Gastrocnemius medialis (tissue), 4 donors: ENCODE measurements at places on chromosomes 4 and X.
A peak's percentile ranks its signal among the peaks of the same experiment; 100 is the strongest.

DNA sequence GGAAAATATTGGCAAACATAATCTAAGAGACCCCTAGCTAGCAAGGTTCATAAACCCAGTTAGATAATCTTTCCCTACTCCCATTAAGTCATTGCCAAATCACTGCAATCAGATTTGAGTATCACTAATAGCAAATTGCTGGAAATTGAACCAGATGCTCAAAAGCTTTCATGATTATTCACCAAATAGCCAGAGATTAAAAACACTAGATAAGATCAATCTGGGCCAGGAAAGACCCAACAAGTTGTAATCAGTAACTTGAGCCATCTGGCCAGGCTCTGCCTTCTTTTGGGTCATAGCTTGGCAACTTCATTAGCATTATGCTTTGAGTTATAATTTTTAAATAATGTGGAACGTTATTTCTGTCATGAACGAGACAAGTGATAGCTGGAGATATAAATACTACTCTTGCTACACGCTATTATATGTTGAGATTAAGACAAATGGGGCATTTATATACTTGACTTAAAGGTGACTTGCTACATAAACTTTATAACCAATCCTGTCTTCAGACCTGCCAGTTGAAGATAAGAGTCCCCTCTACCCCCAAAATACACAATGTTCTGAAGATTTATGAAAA, 196.6 kb upstream of the EDNRA start:
- no peaks in the 10 kb centered on the region for H3K4me1 ChIP-seq
- DNase-seq, result no peak
- H3K27ac ChIP-seq, result no peak overlapping the region
- no peak overlapping the region for H3K4me3 ChIP-seq
- no peaks in the 10 kb centered on the region for H3K36me3 ChIP-seq

GRCh38 chr4:184669251-184669650, 19.7 kb downstream of the PRIMPOL start:
- H3K27me3 ChIP-seq, result no peaks in the 10 kb centered on the region
- DNase-seq, result no peak
- no peaks in the 10 kb centered on the region for H3K36me3 ChIP-seq

DNA sequence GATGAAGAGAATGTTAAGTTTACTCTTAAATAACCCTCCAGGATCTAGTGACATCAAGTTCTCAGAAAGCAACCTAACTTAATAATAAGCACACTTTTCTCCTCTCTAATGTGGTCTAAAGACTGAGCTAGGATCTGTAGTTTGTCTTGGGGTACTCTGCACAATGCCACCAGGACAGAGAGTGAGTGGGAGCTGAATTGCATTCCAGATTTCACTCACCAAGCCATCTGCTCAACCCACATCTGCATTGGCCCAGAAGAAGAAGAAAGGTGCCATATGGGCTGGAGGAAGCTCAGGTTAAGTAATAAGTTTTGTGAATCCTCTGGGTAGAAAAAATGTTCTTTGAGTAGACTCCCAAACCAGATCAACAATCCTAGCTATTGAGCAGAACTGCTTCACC, 384.6 kb downstream of the PPP3CA start:
- H3K27ac ChIP-seq, result no peak overlapping the region
- no peaks in the 10 kb centered on the region for H3K4me1 ChIP-seq
- H3K4me3 ChIP-seq, result no peak overlapping the region
- no peaks in the 10 kb centered on the region for H3K36me3 ChIP-seq
- DNase-seq, result no peak
- H3K27me3 ChIP-seq, result no peaks in the 10 kb centered on the region

DNA sequence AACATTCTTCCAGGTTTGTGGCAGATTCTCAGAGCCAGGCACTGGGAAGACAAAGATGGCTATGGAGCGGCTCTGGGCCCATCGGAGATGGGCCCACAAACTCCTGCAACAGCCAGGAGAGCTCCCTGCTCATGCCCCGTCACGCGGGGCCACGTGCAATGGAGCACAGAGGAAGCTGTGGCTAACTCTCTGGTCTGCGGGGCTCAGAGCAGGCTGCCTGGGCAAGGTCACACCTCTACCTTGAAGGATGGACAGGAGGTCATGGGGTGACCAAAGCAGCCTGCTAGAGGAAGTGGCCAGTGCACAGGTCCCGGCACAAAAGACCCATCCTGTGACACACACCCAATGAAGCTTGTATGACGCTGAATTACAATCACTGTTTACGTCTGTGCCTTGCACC, 45.2 kb downstream of the C4orf50 start:
- H3K4me3 ChIP-seq, result no peak overlapping the region
- H3K27ac ChIP-seq, result no peak overlapping the region
- peaks cover 3% of the 10 kb centered on the region for H3K27me3 ChIP-seq
- no peaks in the 10 kb centered on the region for H3K4me1 ChIP-seq
- no peak for DNase-seq
- no peaks in the 10 kb centered on the region for H3K36me3 ChIP-seq

GRCh38 chr4:114606245-114606644, 7.6 kb downstream of the UGT8 start:
- no peaks in the 10 kb centered on the region for H3K4me1 ChIP-seq
- no peak overlapping the region for H3K4me3 ChIP-seq
- no peak for DNase-seq
- no peaks in the 10 kb centered on the region for H3K27me3 ChIP-seq
- H3K36me3 ChIP-seq, result no peaks in the 10 kb centered on the region
- H3K27ac ChIP-seq, result no peak overlapping the region

GRCh38 chr4:83267830-83268475, 16.6 kb downstream of the COQ2 start:
- no peak overlapping the region for H3K4me3 ChIP-seq
- no peaks in the 10 kb centered on the region for H3K4me1 ChIP-seq
- no peak for DNase-seq
- no peaks in the 10 kb centered on the region for H3K36me3 ChIP-seq
- no peak overlapping the region for H3K27ac ChIP-seq

DNA sequence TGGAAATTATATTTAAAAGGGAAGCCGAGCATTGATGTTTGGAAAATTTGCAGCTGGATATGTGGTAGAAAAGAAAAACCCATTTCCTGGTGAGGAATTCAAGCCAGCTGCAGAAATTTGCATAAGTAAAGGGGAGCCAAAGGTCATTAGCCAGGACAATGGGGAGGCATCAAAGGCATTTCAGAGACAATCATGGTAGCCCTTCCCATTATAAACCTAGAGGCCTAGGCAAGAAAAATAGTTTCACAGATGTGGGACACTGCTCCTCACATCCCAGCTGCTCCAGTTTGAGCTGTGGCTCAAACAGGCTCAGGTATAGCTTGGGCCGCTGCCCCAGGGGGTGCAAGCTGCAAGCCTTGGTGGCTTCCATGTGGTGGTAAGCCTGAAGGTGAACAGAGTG, 35.8 kb downstream of the NAP1L3 start:
- no peaks in the 10 kb centered on the region for H3K27me3 ChIP-seq
- DNase-seq, result no peak
- H3K4me3 ChIP-seq, result no peak overlapping the region
- no peaks in the 10 kb centered on the region for H3K36me3 ChIP-seq

DNA sequence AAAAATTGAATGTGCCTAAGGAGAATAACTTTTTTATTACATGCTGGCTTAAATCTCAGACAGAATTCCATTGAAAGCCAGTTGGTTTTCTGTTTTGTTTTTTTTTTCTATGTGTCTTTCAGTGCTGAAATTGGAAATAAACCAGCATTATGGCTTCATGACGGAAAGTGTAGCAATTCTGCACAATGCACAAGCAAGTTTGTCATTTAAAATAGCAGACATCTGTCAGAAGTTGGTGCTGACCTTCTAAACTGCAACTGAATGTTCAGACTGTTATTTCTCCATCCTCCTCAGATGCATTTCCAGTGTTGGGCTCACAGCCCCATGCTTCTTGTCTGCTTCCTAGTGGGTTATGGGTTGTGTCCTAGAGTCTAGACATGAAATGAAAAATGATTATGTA, 107.2 kb upstream of the LIMCH1 start:
- no peak overlapping the region for H3K27ac ChIP-seq
- H3K4me3 ChIP-seq, result no peak overlapping the region
- no peaks in the 10 kb centered on the region for H3K36me3 ChIP-seq

GRCh38 chr4:112908511-112908910, 140.9 kb upstream of the ANK2 start:
- H3K4me3 ChIP-seq, result no peak overlapping the region
- no peaks in the 10 kb centered on the region for H3K36me3 ChIP-seq

GRCh38 chr4:54897590-54897989, 227.8 kb downstream of the KDR start:
- H3K36me3 ChIP-seq, result no peaks in the 10 kb centered on the region
- no peaks in the 10 kb centered on the region for H3K27me3 ChIP-seq
- H3K4me3 ChIP-seq, result no peak overlapping the region
- no peaks in the 10 kb centered on the region for H3K4me1 ChIP-seq
- H3K27ac ChIP-seq, result no peak overlapping the region
- no peak for DNase-seq

- H3K27me3 ChIP-seq, result no peaks in the 10 kb centered on the region
- no peak for DNase-seq
- no peaks in the 10 kb centered on the region for H3K36me3 ChIP-seq
- H3K4me1 ChIP-seq, result no peaks in the 10 kb centered on the region
- no peak overlapping the region for H3K27ac ChIP-seq
These were observed 564.4 kb downstream of the GALNTL6 start for GRCh38 chr4:172377486-172378140.

GRCh38 chr4:109945056-109945455, 32.4 kb downstream of the EGF start:
- no peak overlapping the region for H3K27ac ChIP-seq
- DNase-seq, result no peak
- no peaks in the 10 kb centered on the region for H3K36me3 ChIP-seq
- H3K27me3 ChIP-seq, result no peaks in the 10 kb centered on the region
- no peaks in the 10 kb centered on the region for H3K4me1 ChIP-seq

DNA sequence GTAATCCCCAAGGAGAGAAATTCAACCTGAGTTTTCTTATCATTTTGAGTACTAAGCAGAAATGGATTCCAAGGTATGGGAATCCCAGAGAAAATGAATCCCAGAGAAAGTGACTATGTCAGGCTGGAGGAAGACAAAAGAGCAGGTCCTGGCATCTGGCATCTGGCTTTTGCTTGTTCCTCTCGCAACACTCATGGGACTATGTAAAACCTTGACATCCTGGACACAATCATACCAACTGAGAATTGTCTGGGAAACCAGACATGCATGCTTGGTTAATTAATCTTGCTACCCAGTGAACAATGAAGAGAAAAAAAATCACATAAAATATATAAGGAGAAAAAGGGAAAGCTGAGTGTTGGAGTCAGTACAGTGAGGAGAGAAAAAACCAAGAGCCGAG, 12.9 kb downstream of the DCAF8L1 start:
- H3K4me1 ChIP-seq, result no peaks in the 10 kb centered on the region
- H3K27me3 ChIP-seq, result no peaks in the 10 kb centered on the region
- H3K4me3 ChIP-seq, result no peak overlapping the region

GRCh38 chr4:89114100-89114499, 2.8 kb downstream of the TIGD2 start:
- no peak for DNase-seq
- no peak overlapping the region for H3K27ac ChIP-seq
- H3K4me3 ChIP-seq, result no peak overlapping the region
- no peaks in the 10 kb centered on the region for H3K36me3 ChIP-seq

- H3K36me3 ChIP-seq, result no peaks in the 10 kb centered on the region
- H3K27ac ChIP-seq, result no peak overlapping the region
- DNase-seq, result no peak
- no peak overlapping the region for H3K4me3 ChIP-seq
- H3K4me1 ChIP-seq, result no peaks in the 10 kb centered on the region
- H3K27me3 ChIP-seq, result no peaks in the 10 kb centered on the region
These were observed 953.6 kb upstream of the AGA start for GRCh38 chr4:178395798-178396197.

GRCh38 chr4:53929955-53930798, 134.2 kb downstream of the CHIC2 start:
- H3K27me3 ChIP-seq, result no peaks in the 10 kb centered on the region
- peak; percentile 38 for DNase-seq
- H3K36me3 ChIP-seq, result no peaks in the 10 kb centered on the region
- H3K27ac ChIP-seq, result no peak overlapping the region

GRCh38 chrX:134537179-134537955, 77.4 kb downstream of the HPRT1 start:
- H3K27ac ChIP-seq, result no peak overlapping the region
- no peaks in the 10 kb centered on the region for H3K4me1 ChIP-seq
- H3K4me3 ChIP-seq, result no peak overlapping the region

DNA sequence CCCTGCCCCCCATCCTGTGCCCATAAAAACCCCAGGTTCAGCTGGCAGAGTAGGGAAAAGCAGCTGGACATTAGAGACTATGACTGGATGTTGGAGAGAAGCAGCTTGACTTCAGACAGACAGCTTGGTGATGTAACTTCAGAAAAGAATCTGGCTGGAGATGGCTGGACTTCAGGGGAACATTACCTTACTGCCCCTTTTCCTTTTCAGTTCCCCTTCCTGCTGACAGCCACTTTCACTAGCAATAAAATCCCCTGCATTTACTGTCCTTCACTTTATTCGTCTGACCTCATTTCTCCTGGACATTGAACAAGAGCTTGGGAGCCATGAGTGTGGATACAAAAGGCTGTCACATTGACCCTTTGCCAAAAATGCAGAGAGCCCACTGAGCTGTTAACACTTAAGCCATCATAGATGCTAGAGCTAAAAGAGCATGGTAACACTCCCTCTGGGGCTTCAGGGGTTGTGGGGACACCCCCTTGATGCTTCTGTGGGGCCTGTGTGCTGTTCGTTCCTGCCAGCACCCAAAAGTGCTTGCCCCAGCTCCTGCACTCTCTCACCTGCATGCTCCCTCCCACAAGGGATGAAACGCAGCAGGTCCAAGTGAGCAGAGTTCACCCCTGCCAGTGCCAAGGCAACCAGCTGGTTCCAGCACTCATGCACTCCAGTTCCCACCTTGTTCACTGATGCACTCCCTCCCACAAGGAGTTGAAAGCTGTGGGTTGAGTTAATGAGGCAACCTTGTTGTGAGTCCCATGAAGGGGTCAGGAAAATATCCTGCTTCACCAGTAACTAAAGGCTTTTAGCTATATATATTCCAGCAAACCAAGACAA, 263.8 kb upstream of the NDST3 start:
- no peak overlapping the region for H3K27ac ChIP-seq
- no peaks in the 10 kb centered on the region for H3K27me3 ChIP-seq
- no peaks in the 10 kb centered on the region for H3K36me3 ChIP-seq
- DNase-seq, result no peak
- H3K4me3 ChIP-seq, result no peak overlapping the region
- no peaks in the 10 kb centered on the region for H3K4me1 ChIP-seq

DNA sequence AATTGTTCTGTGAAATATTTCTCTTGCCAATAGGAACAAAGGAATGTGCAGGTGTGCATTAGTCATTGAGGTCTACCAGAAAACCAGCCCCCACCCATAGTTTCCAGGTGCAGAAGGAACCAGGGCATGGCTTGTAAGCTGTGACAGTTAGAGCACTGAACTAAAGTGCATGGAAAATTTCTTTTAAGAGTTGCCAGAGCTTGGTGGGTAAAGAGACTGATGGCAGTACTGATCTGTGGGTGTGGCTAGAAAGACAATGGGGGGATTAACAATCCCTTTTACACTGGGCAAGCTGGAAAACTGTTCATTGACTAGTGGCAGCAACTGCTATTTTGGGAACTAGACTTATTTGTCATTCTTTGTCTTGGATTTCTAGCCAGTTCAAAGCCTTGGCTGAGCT, 326.9 kb downstream of the PCDH19 start:
- H3K27me3 ChIP-seq, result no peaks in the 10 kb centered on the region
- H3K36me3 ChIP-seq, result no peaks in the 10 kb centered on the region
- no peak overlapping the region for H3K27ac ChIP-seq
- no peaks in the 10 kb centered on the region for H3K4me1 ChIP-seq
- no peak overlapping the region for H3K4me3 ChIP-seq

- no peak for DNase-seq
- H3K27me3 ChIP-seq, result no peaks in the 10 kb centered on the region
- H3K36me3 ChIP-seq, result peaks cover under 1% of the 10 kb centered on the region
These were observed 32.0 kb downstream of the CEP135 start for GRCh38 chr4:55980725-55981124.
